Brain (organoid and tissue), 16 donors: ENCODE measurements at places on chromosomes 5 and 9. TPM values are rescaled to one million over a fixed set of nuclear protein-coding genes. Genes with fewer than 3 reads are reported as not detected.

The ANGPTL2 gene
- 14.9 TPM for polyA plus RNA-seq

The SLC36A3 gene
- polyA plus RNA-seq, result not detected

The TRAF1 gene
- polyA plus RNA-seq, result 1.9 TPM

The ACOT12 gene
- polyA plus RNA-seq, result not detected

The AMBP gene
- not detected for polyA plus RNA-seq

The SAPCD2 gene
- 65.8 TPM for polyA plus RNA-seq

The PTGR1 gene
- 15.7 TPM for polyA plus RNA-seq

The CKMT2 gene
- 5.3 TPM for polyA plus RNA-seq

The SNCAIP gene
- 42.2 TPM for polyA plus RNA-seq

The ANKRD20A1 gene
- polyA plus RNA-seq, result not detected

The PRRC2B gene
- polyA plus RNA-seq, result 264 TPM

The PTPN3 gene
- 8.2 TPM for polyA plus RNA-seq

The SPATA31D4 gene
- not detected for polyA plus RNA-seq

The ADAMTS19 gene
- polyA plus RNA-seq, result not detected
